ENCODE measurements at places on chromosomes 6 and 20.

GRCh38 chr6:10901770-10902169 lies 14.9 kb downstream of the SYCP2L start:
- no peak overlapping the region for H3K27ac ChIP-seq
- no peaks in the 10 kb centered on the region for H3K27me3 ChIP-seq
- H3K4me3 ChIP-seq, result peak overlapping the region; percentile 57
- no peak for DNase-seq
- H3K36me3 ChIP-seq, result peaks cover 3% of the 10 kb centered on the region

GRCh38 chr6:43013097-43013842 lies 476 bp downstream of the MEA1 start:
- peak overlapping the region; percentile 94 for H3K4me3 ChIP-seq
- H3K27ac ChIP-seq, result peak overlapping the region; percentile 94
- peaks cover 49% of the 10 kb centered on the region for H3K4me1 ChIP-seq
- DNase-seq, result no peak

DNA sequence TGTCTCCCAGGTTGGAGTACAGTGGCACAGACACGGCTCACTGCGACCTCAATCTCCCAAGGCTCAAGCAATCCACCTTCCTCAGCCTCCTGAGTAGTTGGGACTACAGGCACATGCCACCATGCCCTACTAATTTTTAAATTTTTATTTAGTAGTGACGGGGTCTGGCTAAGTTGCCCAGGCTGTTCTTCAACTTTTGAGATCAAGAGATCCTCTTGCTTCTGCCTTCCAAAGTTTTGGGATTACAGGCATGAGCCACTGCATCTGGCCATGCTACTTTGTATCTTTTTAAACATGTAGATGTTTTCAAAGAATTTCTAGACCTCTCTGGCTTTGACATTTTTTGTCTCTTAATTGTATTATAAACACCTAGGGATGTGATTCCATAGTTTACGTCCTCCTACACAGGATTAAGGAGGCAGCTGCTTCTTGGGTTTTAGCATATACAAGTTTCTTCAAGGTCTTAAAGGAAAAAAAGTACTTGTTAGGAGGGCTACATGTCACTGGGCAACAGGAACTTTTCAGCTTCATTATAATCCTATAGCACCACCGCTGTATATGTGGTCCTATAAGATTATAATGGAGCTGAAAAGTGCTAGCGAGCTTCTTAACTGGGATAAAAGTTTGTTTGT lies 1.3 kb downstream of the ADAT2 start:
- no peak for DNase-seq
- no peaks in the 10 kb centered on the region for H3K27me3 ChIP-seq
- H3K27ac ChIP-seq, result peak overlapping the region; percentile 96
- peaks cover 15% of the 10 kb centered on the region for H3K36me3 ChIP-seq

DNA sequence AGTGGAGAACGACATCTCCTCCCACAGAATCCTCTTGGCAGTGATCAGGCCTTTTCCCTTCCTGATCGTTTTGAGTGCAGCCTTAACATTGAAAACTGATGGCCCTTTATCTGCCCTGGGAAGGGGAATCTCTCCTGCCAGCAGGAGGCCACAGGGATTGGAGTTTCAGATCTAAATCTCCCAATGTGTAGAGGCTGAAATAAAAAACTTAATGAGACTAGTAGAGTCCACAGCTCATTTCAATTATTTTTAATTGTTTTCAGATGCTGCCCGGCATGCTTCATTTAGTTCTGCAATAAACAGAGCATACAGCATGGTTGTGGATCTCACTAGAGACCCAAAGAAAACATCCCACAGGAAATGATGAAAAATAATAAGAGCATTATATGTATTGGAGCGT lies 662.2 kb upstream of the HS3ST5 start:
- H3K27ac ChIP-seq, result no peak overlapping the region
- no peaks in the 10 kb centered on the region for H3K36me3 ChIP-seq
- no peak overlapping the region for H3K4me3 ChIP-seq

GRCh38 chr6:4907602-4908001 lies 96.2 kb downstream of the RPP40 start:
- H3K36me3 ChIP-seq, result no peaks in the 10 kb centered on the region
- no peaks in the 10 kb centered on the region for H3K27me3 ChIP-seq
- H3K4me1 ChIP-seq, result peaks cover 63% of the 10 kb centered on the region
- DNase-seq, result no peak
- peak overlapping the region; percentile 45 for H3K4me3 ChIP-seq

DNA sequence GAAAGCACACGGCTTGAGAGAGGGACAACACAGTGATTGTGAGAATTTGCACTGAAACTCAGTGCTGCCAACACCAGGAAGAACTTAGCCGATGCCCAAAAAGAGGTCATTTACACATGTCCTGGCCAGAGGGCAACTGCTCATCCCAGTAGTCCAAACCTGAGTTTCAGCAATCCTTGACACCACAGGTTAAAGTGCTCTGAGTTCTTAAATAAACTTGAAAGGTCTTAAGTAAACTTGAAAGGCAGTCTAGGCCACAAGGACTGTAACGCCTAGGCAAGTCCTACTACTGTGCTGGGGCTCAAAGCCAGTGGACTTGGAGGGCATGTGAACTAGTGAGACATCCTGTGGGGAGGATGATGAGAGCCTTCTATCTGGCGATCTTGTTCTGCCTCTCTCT lies 14.1 kb downstream of the SNX14 start:
- no peak for DNase-seq
- no peak overlapping the region for H3K27ac ChIP-seq
- no peaks in the 10 kb centered on the region for H3K27me3 ChIP-seq
- peaks cover 55% of the 10 kb centered on the region for H3K4me1 ChIP-seq
- peaks cover 33% of the 10 kb centered on the region for H3K36me3 ChIP-seq
- H3K4me3 ChIP-seq, result no peak overlapping the region

DNA sequence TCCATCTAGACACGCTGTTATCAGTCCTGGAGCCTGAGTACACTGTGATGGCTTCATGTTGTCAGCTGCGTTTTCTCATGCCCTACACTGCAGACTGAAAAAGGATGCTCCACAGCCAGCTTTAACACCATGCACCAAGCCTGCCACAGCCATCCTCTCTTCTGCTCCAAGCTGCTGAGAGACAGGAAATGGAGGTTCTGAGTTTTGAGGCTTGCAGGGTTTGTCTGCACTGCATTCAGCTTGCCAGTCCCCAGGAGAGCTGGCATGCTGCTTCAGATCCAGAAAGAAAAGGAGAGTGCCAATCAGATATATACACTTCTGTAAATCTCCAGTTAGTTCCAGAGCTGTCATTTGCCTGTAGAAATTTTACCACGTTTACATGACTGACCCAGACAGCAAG lies 550.7 kb upstream of the FLRT3 start:
- no peaks in the 10 kb centered on the region for H3K4me1 ChIP-seq
- no peak overlapping the region for H3K4me3 ChIP-seq
- H3K27ac ChIP-seq, result no peak overlapping the region
- DNase-seq, result no peak
- no peaks in the 10 kb centered on the region for H3K27me3 ChIP-seq
- no peaks in the 10 kb centered on the region for H3K36me3 ChIP-seq

DNA sequence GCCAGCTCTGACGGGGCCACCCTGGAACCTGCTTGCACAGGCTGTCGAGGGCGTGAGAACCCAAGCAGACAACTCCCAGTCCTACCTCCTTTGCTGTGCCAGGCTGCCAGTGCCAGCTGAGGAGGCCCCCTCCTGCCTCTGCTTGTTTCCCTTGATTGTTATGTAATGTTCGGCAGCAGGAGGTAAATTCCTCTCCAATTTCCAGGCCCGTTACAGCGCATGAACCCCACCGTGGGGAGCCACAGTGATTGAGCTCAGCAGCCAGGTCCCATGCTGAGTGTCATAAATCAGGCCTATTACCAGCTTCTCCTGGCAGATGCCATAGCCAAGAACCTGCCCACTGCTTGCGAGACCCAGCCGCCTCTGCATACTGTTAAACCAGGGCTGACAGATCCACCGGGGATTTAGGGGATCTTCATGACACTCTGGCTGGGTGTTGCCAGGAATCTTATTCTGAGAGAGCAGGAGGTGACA lies 320.5 kb downstream of the DHX35 start:
- H3K27me3 ChIP-seq, result peaks cover 15% of the 10 kb centered on the region
- DNase-seq, result no peak
- peak overlapping the region; percentile 27 for H3K4me3 ChIP-seq
- no peaks in the 10 kb centered on the region for H3K4me1 ChIP-seq
- H3K36me3 ChIP-seq, result no peaks in the 10 kb centered on the region

DNA sequence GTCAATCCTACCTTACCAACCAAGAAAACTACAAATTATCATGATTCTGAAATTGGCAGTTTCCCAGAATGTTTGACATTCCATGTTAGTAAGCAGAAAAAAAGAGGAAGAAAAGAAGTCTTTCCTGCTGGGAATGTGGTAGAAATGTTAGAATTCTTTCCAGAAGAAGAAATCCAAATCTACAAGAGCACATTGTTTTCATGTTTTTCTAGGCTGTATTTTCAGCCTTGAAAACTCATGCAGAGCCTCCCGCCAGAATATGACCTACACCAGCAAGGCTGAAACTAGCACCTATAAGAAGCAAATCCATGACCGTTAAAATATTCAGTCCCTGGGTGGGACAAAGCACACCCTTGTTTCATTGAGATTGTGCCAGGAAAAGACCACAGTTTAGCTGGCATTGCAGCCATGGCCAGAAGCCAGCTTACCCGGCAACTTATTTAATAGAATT lies 259.4 kb downstream of the GJA1 start:
- no peaks in the 10 kb centered on the region for H3K27me3 ChIP-seq
- H3K36me3 ChIP-seq, result no peaks in the 10 kb centered on the region
- H3K27ac ChIP-seq, result no peak overlapping the region
- H3K4me3 ChIP-seq, result no peak overlapping the region

- no peaks in the 10 kb centered on the region for H3K27me3 ChIP-seq
- DNase-seq, result no peak
- H3K4me1 ChIP-seq, result no peaks in the 10 kb centered on the region
- H3K36me3 ChIP-seq, result no peaks in the 10 kb centered on the region
Observed at GRCh38 chr20:10109641-10110040, 74.9 kb downstream of the ANKEF1 start.

DNA sequence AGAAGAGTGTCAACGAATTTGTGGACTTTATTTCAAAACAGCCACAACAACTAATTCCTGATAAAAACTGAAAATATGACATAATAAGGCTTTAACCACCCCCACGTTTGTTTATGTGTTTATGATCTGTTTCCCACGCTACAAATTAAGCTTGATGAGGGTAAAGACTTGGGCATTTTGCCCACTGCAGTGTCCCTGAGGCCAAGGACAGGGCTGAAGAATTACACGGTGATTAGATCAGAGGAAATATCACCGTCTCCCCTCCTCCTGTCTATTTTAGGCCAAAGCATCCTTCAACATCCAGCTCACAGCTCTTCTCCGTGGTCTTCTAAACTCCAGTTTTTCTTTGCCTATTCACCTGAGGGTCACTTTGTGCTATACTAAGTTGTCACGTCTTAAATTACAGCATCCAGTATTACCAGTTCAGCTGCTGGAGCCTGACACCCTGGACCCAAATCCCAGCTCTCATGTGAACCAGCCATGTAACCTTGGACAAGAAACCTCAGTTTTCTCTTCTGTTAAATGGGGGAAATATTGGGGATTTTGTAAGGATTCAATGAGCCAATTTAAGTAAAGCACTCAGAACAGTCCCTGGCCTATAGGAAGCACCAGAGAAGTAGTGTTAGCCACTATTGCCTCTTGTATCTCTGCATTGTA lies 15.2 kb upstream of the ARFGEF2 start:
- H3K27ac ChIP-seq, result no peak overlapping the region
- no peaks in the 10 kb centered on the region for H3K36me3 ChIP-seq
- no peaks in the 10 kb centered on the region for H3K27me3 ChIP-seq
- no peak for DNase-seq

GRCh38 chr6:162245830-162246420 lies 481.6 kb downstream of the PRKN start:
- no peaks in the 10 kb centered on the region for H3K36me3 ChIP-seq
- DNase-seq, result no peak
- H3K27me3 ChIP-seq, result no peaks in the 10 kb centered on the region
- H3K4me3 ChIP-seq, result no peak overlapping the region
- H3K27ac ChIP-seq, result no peak overlapping the region
- no peaks in the 10 kb centered on the region for H3K4me1 ChIP-seq

DNA sequence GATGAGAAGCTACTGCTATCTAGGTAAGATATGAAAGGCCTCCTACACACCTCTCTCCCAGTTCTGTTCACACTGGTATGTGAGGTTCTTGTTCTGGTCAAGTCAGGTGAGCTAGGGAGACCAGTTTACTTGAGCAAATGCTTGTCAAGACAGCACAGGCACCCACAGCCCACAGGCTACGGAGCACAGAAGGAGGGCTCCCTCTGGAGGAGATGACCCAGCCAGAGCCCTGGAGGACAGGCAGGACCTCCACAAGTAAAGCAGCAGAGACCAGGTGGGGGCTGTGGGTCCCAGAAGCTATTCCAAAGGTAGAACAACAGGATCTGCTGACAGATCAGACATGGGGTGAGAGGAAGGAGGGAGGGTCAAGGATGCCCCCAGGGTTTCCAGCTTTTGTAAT lies 13.2 kb downstream of the MMP24OS start:
- H3K36me3 ChIP-seq, result peaks cover 42% of the 10 kb centered on the region
- H3K27me3 ChIP-seq, result no peaks in the 10 kb centered on the region
- no peak overlapping the region for H3K27ac ChIP-seq
- no peak for DNase-seq
- peaks cover 1% of the 10 kb centered on the region for H3K4me1 ChIP-seq

- DNase-seq, result no peak
- no peaks in the 10 kb centered on the region for H3K36me3 ChIP-seq
- H3K4me3 ChIP-seq, result no peak overlapping the region
- no peak overlapping the region for H3K27ac ChIP-seq
Observed at GRCh38 chr6:19842030-19842615, 5.0 kb downstream of the ID4 start.

GRCh38 chr6:105443941-105444340 lies 41.1 kb upstream of the PREP start:
- H3K27me3 ChIP-seq, result no peaks in the 10 kb centered on the region
- DNase-seq, result no peak
- peaks cover 1% of the 10 kb centered on the region for H3K4me1 ChIP-seq
- no peak overlapping the region for H3K27ac ChIP-seq

All from naive thymus-derived CD8-positive, alpha-beta T cell (primary cell).